ENCODE measurements at places on chromosomes 11 and 22.

DNA sequence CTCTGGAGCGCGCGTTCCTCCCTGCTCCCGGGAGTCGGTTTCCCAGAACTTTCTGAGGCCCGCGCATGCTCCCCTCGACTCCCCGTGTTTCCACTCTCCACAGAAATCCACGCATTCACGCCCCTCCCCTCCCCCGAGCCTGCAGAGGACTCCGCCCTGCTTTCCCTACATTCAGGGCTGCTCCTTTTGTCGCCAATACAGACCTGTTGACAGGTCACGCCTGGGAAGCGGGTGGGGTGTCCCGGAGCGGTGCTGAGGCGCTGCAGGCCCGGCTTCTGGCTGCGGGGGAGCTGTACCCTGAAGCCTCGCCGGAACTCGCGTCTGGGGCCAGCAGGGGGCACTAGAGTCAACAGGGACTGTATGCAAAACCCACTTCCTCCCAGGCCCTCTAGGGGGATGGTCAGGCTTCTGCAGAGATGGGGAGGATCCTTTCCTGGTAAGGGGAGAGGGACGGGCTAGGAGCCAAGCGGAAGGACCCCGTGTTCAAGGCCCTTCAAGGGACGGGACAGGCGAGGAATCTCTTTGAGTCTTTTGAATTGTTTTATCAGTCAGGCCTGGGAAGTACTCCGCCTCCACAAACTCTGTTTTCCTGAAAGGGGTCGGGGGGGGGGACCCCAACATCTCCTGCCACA lies at the start of gene PRAME:
Gene PRAME (minus strand): TSS at position 294 of the 632 bp plus-strand sequence. CDS start 2,433 bp downstream, outside the sequence.
- DNase-seq: peak; percentile 80

GRCh38 chr11:66548774-66549630 lies 2.3 kb downstream of the ACTN3 start:
- DNase-seq: no peak

DNA sequence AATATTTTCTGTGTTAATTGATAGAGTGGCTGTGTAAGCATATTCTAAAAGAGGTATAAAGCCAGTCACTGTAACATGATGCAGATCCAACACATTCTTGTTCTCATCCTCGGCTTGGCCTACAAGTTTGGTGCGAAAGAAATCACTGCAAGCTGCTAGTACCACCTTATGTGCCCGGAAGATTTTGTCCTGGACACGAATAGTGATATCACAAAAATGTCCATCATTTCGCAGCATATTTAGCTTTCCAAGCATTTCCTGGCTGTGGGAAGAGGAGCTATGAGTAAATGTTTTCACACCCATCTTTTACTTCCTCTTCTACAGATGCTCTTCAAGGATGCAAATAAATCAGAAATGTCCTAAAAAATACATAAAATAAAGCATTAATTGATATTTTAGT lies 53.1 kb downstream of the ZBTB44 start:
- no peak for DNase-seq

GRCh38 chr11:67558084-67558772 lies 25.4 kb upstream of the GSTP1 start:
- peak; percentile 78 for DNase-seq

GRCh38 chr22:23178512-23179254 lies 1.6 kb upstream of the BCR start:
- peak; percentile 60 for DNase-seq

GRCh38 chr11:115996125-115996807 lies 492.1 kb upstream of the CADM1 start:
- no peak for DNase-seq

DNA sequence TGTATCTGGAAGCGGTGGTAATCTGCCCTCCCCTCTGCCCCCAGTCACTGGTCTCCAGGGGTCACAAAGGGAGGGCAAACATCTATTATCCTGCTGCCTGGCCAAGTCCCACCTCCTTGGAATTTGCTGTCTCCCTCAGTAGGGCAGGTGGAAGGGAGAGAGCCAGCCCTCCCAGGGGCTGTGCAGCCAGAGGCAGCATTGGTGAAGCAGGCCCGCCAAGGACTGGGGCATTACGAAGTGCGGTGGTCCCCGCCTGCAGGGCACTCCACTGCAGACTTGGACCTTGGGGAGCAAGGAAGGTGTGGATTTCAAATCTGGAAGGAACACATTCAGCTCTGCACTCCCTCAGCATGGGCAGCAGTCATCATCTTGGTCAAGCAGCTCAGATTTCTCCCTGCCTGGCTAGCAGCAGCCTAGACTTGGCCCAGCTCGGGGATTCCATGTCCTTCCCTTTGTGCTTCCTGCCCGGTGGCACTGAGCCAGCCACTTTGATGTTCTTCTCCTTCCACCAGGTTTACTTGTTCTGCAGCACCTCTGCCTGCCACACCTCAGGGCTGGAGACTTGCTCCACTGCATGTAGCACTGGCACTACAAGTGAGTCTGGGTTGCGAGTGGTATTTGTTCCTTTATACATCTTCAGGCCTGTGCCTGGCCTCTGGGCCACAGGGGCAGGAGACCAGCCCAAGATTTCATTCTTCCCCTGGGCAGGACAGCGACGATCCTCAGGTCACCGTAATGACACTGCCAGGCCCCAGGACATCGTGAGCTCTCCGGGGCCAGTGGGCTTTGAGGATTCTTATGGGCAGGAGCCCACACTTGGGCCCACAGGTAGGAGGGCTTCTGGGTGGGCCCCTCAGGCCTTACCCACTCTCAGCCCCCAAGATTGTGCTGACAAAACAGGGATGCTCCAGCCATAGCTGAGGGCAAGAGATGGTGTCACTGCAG lies 7.4 kb downstream of the ZP1 start:
- no peak for DNase-seq

DNA sequence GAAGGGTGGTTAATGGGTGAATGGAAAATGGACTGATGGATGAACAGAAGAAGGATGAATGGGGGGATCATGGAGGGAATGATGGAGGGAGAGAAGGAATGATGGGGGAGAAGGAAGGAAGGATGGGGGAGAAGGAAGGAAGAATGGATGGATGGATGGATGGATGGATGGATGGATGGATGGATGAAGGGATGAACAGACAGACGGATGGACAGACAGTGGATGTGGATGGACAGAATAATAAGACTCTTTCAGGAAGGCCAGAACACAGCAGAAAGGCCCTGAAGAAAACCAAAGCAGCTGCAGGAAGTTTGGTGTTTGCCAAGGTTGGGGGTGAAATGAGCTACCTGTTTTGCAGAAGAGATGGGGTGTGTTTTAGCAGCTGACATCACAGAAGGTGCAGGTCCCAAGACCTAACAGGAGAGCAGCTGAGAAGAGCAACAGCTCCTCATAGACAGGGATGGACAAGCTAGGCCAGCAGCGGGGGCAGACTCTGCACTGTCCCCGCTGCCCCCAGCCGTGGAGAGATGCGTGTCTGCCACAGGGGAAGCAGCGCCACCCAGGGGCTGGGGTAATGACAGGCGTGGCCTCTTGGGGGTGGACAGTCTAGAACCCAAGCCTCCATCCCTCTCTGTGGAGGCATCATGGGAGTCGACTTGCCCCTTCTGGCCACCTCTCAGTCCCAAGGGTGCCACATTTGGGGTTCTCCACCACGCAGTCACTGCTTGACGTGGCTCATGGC lies 17.9 kb downstream of the C1QTNF6 start:
- DNase-seq: no peak

DNA sequence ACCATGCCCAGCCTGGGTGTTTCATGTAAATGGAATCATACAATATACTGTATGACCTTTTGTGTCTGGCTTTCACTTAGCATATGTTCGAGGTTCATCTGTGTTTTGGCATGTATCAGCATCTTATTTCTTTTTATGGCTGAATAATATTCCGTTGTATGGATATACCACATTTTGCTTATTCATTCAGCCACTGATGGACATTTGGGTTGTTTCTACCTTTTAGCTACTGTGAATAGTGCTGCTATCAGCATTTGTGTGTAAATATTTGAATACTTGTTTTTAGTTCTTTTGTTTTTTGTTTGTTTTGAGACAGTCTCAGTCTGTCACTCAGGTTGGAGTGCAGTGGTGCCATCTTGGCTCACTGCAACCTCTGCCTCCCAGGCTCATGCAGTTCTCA lies 35.7 kb downstream of the KDM2A start:
- DNase-seq: no peak

DNA sequence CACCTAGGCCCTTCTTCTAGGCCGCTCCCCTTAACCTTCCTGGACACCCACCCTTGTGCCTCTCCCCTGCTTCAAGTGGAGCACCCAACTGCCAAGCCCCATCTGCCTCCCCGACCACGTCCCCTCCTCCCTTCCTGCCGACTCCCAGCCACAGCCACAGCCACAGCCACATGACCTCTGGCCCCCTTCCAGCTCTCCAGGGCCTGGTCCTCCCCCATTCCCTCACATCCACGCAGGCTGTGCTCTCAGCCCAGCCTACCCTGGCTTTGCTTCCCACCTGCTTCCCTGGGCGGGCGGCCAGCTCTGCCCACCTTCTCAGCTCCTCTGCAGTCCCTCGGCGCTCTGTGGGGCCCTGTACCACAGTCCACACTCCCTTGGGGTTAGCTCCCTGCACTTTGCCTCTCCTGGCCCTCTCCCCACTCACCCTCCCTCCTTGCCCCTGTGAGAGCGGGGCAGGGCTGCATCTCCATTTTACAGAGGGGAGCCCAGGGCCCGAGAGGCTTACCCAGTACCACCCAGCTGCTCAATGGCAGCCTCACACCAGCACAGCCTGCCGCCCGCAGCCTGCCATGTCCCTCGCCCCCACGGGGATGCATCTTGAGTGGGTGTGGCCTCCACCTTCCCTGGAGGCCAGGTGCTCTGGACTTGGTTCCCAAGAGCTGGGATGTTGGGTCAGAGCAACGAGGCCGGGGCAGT lies 20.3 kb downstream of the PARVG start:
- DNase-seq: no peak

DNA sequence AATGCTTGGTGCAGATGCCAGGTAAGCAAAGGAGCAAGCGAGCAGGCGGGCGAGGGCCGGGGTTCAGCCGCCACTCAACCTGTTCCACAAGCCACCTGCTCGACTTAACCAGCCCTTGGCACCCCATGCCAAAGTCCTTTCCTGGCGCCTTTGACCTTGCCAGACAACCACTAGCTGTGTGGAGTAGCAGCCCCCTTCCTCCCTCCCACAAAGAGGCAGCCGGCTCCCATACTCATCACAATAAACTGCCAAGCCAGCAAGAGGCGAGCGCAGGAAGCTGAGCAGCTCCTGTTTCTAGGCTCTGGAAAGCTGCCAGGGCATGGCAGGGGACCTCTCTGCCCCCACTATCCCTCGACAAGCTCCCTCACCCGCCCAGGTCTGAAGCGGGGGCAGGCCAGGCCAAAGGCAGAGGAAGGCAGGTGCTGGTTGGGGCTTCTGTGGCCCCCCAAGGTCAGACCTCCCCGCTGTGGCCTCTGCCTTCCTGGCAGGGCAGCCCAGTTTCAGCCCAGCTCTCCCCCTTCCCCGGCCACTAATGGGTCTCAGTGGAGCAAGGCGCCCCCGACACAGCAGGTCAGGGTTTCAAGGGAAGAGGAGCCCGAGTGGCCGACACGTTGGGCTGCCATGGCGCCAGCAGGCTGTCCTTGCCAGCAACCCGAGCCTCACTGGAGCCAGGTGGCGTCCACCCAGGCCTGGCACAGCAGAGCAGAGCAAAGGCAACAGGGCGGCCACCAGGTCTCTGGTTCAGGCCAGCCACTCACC lies 15.3 kb downstream of the MACROD1 start:
- DNase-seq: no peak

- DNase-seq: peak; percentile 69
Observed at GRCh38 chr11:8006349-8006977, 19.3 kb downstream of the EIF3F start.

DNA sequence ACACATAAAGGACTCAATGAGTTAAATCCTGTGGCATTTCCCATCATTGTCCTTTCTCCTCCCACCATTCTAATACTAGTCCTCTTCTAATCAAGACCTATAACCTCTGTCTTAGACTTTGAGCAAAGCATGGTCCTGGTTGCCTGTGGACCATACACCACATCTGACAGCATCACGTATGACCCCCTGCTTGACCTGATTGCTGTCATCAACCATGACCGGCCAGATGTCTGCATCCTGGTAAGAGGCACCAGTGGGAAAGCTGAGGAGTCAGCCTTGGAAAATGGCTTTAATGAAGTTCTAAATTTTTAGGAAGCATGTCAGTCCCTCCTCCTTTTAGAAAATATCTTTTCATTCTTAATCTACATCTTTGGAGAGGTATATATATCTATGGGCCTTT lies 25.8 kb downstream of the POLA2 start:
- no peak for DNase-seq

DNA sequence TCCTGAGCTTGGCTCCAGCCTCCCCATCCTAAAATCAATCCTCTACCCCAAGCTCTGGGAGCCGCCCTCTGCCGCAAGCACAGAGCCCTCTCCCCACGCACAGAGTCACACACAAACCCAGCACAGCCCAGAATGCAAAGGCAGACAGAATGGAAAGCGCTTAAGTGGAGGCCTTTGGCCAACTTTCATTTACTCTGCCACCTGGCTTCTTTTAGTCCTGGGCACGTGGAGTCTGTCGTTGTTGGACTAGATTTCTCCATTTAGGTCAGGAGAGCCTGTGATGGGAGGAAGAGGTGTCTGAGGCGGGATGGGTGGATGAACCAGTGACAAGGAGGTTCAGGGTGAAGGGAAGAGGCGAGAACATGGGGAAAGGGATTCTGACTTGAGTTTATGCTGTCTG lies 191.7 kb downstream of the DSCAML1 start:
- no peak for DNase-seq

DNA sequence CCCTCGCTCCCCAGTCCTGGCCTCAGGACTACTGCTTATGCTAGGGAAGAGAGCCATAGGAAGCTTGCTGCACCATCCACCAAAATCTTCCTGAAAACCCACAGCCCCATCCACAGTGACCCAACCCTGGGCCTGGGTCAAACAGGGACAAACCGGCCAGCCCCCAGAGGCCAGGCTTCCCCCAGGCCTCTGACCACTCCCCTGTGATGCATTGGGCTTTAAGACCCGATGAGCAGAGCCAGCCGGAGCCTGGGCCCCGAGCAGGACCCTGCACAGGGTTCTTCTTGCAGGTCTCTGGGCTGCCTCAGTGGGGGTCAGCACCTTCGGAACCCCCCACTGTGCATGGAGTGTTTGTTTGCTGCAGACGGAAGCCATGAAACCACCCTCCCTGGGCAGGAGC lies 583.7 kb downstream of the BRD1 start:
- no peak for DNase-seq

DNA sequence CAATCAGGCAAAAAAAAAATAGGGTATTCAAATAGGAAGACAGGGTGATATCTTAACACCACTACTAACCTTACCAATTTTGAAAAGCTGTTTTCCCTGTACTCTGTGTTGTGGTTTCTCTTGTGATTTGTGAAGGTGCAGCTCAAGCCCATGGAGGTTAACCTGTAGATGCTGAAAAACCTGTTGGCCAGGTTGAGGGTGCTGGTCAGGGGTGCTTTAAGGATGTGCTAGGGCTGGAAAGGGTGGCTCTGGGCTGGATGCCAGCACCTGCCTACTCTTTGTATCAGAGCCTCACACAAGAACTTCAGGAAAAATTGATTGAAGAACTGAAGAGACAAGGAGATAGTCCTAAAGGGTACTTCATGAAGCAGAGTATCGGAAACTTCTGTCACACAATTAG lies 18.3 kb upstream of the OR5M8 start:
- DNase-seq: no peak

All from kidney tubule cell (primary cell).